T-cell (primary cell): ENCODE measurements at places on chromosomes 13 and 19.
A peak's percentile ranks its signal among the peaks of the same experiment; 100 is the strongest.

- no peak for DNase-seq
Observed at GRCh38 chr13:33454844-33455705, 169.5 kb upstream of the STARD13 start.

DNA sequence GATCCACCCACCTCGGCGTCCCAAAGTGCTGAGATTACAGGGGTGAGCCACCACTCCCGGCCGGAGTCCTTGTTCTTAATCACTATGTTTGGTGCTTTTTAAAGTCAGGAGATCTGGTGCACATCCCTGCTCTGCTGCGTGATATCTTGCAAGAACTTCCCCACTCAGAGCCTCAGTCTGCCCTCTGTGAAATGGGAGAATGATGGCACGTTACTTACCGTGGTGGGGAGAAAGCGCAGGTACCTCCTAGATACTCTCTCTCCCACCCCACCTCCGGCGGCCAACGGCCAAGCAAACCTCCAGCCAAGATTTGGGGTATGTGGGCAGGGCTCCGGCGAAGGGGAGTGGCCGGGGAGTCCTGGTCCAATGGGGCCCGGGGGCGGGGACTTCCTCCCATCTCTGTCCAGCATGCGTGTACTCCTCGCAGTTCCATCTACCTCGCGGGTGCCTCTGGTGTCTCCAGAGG lies at the start of gene RYR1:
TSS of gene RYR1 (plus strand) at position 424 of the 466 bp plus-strand sequence. CDS start 139 bp downstream, outside the sequence.
- no peak for DNase-seq

DNA sequence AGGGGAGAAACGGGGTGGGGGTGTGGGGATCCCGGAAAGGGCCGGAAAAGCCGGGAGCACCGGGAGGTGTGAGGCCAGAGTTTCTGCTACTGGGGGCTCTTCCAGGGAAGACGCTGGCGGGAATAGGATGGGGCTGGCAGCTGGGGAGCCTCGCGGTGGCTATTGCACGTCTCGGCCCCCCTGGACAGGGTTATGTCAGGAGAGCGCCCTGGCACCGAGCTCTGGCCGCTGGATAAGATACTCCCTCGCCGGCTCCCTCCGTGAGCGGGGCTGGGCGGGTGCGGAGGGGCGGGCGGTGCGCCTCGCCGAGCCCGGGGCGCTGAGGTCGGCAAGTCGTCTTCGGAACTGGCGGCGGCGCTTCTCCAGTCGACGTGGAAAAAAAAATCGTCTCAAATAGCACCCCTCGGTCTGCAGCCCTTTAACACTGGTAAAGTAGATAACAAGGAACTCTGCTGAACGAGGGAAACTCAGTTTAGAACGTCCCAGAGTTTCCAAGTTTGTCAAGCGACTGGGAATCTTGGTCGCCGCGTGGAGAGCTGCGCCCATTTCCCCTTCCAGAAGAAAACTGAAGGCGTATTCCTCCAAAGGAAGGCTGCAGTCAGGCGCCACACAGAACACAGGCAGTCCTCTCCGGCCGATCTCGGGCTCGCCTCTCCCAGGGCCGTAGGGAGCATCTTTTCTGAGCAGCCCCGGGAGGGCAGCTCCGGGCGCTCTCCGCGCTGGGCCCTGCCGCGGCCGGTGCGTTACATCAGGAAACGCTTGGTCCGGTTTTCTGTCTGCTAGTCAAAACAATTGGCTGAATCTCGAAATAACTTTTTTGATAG lies 115.1 kb downstream of the KCNRG start:
- DNase-seq = no peak

GRCh38 chr19:38201731-38202130 lies 22.3 kb downstream of the DPF1 start:
- no peak for DNase-seq

DNA sequence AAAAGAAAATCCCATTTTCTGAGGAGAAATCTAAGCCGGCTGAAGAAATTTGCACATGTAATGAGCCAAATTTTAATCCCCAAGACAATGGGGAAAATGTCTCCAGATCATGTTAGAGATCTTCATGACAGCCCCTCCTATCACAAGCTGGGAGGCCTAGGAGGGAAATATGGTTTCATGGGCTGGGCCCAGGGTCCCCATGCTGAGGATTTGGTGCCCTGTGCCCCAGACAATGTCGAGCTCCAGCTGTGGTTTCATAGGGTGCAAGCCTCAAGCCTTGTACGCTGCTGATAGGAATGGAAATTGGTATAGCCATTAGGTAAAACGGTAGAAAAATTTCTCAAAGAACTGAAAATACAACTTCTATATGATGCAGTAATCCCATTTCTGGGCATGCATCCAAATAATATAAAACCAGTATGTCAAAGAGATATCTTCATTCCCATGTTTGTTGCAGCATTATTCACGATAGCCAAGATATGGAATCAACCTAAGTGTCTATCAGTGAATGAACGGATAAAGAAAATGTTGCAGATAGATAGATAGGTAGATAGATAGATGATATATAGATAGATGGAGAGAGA lies 19.3 kb upstream of the FREM2 start:
- no peak for DNase-seq

DNA sequence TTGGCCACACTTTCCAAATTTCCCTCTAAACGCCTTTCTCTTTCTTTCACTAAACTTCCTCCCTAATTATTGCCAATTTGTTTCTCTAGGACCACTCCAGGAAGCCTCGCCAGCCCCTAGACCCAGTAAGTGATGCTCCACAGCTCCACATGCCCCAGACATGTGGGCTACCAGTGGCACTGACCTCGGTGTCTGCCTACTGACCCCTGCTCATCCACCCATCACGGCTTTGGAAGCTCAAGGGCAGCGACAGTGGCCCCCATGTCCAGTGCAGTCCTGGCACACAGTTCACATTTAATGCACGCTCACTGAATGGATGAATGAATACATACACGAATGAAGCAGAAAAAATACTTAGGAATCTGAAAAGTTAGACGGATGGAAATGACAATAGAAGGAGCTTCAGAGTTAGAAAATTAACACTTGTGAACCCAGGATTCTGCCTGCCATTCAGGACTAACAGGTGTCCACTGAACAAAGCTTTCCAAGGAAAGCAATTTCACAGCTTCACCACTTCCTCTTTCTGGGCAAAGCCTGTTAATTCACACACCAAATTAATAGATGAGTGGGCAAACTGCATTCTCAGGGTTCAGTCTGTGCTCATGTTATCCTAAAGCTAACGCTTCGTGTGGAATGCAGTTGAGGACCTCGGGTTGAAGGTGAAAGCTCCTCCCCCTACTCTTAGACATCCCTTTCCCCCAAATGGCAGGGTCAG lies 50.9 kb downstream of the CCDC70 start:
- no peak for DNase-seq

DNA sequence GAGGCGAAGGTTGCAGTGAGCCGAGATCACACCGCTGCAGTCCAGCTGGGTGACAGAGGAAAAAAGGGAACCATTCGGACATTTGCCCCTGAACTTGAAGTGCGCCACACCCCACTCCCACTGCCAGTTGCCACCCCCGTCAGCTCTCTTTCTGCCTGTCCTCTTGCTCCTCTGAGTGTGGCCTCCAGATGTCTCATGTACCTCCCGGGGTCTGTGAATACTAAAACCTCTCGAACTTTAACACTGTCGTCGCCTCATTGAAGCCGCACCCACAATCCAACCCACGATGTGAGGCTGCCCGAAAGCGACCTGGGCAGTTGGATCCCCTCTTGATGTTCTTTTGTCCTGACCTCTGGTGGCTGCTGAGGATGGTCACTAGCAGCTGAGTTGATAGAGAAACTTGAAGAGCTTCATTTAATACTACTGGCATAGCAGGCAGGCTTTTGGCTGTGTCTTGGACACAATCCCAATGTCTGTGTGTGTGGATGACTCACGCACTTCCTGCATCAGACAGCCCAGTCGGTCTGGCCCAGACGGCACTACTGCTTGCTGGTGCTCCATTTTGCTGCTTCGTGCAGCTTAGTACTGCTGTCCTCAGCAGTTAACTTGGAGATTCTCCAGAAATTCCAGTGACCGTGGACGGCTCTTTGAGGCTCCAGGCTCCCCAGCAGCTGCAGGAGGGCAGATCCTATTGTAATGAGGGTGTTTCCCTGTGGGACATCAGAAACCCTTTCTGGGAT lies 4.2 kb downstream of the FPR3 start:
- no peak for DNase-seq

- DNase-seq = peak; percentile 68
Observed at GRCh38 chr19:10270180-10270615, 722 bp upstream of the ICAM1 start.

GRCh38 chr19:41876847-41877832 lies at the start of gene CD79A:
Gene CD79A (plus strand): TSS chr19:41877279. CDS start chr19:41877305, 26 bp downstream.
- DNase-seq = no peak

DNA sequence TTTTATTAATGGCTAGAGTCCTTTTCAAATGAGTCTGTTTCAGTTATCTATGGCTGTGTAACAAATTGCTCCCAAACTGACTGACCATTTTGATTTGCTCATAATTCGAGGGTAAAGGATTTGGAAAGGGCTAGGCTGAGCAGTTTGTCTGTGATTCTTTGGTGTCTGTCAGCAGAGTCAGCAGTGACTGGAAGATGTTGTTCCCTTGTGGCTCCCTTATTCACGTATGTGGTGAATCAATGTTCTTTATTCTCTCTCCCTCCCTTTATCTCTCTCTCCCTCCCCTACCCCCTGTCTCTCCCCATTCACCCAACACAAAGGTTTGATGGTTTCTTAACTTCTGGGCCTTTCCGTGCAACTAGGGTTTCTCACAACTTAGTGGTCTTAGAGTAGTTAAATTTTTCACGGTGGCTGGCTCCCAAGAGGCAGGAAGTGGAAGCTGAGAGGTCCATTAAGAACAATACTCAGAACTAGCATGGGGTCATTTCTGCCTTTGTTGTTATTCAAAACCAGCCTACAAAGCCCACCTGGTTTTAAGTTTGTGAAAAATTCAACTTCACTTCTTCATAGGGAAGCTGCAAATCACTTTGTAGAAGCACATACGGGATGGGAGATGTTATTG lies 772.5 kb upstream of the SLITRK1 start:
- no peak for DNase-seq

- no peak for DNase-seq
Observed at GRCh38 chr13:75830842-75831241, 194.7 kb downstream of the LMO7 start.

GRCh38 chr13:35979361-35979951 lies 151.7 kb downstream of the DCLK1 start:
- no peak for DNase-seq

DNA sequence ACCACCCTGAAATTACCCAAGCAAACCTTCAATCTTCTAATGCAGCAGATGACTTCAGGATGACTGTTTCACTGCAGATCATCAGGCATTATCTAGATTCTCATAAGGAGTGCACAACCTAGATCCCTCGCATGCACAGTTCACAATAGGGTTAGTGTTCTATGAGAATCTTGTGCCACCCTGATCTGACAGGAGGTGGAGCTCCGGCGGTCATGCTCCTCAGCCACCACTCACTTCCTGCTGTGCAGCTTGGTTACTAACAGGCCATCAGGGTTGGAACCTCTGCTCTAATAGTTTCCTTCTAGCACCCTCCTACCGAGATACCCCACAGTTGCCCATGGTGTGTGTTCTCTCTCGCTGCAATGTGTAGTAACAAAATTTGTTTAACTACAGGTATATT lies 442.8 kb downstream of the FGF14 start:
- no peak for DNase-seq

GRCh38 chr19:28706693-28707092 lies 506.3 kb downstream of the UQCRFS1 start:
- DNase-seq = no peak

DNA sequence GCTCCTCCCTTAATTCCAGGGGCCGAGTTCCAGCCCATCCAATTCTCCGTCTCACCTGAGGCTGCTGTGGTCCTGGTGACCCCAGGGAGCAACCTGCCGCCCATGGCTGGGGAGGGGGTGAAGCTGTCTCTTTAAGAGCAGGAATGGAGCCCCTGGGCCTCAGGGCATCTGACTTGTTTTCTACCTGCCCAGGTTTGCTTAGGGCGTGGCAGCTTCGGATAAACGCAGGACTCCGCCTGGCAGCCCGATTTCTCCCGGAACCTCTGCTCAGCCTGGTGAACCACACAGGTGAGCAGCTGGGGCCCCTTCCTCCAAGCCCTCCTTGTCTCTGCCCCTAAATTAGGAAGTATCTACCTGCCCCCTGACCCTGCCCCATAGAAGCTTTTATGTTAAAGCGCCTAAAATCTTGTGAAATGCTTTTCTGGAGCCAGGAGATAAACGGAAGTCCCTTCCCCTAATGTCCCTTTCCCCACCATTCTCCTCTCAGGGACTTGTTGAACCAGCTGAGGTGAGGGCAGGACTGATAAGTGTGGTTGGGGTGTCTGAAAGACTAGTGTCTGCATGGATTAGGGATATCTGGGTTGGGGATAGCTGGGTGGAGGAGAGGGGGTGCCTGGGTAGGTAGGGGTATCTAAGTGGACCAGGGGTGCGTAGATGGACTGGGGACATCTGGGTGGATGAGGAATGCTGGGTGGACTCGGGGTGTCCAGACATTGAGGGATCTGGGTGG lies 614 bp downstream of the FXYD3 start:
- DNase-seq = no peak

GRCh38 chr19:32324631-32325285 lies 20.7 kb upstream of the ZNF507 start:
- no peak for DNase-seq

DNA sequence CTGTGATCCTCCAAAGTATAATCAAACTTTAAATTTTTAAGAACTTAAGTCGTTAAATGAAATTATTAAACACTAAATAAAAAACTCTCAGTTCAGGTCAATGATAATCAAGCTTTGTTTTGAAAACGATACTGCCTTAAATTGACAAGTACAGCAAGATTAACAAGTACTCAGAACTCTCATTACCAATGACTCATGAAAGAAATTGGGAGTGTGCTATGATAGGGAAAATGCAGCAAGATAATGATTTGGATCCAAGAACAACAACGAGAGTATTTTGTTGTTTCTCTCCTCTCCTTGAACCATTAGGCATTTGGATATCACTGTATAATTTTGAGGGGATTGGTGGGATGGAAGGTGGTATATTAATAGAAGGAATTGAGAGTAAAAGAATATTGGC lies 10.2 kb downstream of the N4BP2L2 start:
- no peak for DNase-seq

- no peak for DNase-seq
Observed at GRCh38 chr19:50818859-50819472, 4.6 kb downstream of the KLK1 start.

DNA sequence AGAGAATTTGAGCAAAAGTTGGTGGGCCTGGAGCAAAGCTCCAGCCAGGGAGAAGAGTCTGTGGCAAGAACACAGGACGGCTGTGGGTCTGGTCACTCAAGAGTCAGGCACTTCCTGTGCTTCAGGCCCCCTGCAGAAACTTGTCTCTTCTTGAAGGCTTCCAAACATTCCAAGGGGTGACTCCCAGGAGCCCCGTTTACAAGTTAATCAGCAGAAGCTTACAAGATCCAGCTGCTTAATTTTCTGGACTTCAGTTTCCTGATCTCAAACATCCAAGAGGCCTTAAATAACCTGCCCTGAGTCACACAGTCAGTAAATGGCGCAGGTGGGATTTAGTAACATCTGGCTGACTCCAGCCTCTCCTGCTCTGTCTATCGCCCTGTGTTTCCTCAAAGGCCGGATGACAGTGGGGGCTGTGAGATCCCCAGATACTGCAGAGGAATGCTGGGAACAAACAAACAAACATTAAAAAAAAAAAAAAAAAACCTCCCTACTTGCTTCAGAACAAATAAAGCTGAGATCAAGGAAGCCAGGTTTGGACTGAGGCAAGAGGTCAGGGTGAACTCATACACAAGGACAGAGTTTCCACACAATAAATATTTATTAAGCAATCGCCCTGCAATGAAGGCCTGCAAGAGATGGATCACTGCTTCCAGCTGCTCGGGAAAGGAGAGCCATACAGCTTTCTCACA lies 175.4 kb upstream of the RFC3 start:
- DNase-seq = no peak

GRCh38 chr19:30070198-30070967 lies 128.3 kb downstream of the URI1 start:
- no peak for DNase-seq
